CD4-positive, alpha-beta T cell treated with Interleukin-12 subunit alpha and Interleukin-12 subunit beta, for 1 hour (primary cell): ENCODE measurements at places on chromosomes 1 and 21.

DNA sequence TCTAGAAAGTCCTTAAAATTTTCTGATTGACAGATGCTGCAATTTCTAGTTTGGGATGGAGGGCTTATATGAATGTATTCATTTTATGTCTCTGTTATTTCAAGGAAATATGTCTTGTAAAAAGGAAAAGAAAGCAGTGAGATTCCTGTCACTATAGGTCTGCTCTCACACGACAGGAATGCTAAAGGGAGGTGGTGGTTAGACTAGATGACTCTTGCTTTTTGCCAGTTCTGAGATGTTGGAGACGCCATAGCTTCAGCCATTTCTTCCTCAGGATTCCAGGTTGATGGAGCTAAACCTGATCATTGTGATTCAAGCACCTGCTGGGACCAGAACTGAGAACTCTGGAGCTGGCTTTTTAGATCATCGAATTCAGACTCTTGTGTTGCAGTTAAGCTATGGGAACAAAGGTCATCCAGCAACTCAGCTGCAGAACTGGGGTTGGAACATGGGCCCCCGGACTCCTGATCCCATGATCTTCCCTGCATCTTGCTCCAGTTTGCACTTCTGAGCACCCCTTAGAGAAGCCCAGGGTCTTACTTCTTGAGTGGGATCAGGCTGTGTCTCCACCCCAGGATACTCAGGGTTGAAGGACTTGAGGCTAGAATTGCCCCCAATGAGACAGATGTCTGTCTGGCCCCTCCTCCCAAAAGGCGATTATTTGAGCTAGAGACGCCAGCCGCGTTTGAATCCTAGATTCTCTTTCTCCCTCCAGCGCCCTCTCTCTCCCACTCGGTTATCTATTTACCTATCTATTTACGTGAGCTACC is 46.7 kb upstream of the FOXO6 start:
- no peak for DNase-seq

GRCh38 chr1:92184632-92185031 is 33.1 kb upstream of the C1orf146 start:
- DNase-seq: no peak

- DNase-seq: no peak
These were observed 10.5 kb downstream of the VANGL1 start for GRCh38 chr1:115652236-115652788.

GRCh38 chr1:14507262-14507661 is 91.2 kb upstream of the KAZN start:
- DNase-seq: no peak

DNA sequence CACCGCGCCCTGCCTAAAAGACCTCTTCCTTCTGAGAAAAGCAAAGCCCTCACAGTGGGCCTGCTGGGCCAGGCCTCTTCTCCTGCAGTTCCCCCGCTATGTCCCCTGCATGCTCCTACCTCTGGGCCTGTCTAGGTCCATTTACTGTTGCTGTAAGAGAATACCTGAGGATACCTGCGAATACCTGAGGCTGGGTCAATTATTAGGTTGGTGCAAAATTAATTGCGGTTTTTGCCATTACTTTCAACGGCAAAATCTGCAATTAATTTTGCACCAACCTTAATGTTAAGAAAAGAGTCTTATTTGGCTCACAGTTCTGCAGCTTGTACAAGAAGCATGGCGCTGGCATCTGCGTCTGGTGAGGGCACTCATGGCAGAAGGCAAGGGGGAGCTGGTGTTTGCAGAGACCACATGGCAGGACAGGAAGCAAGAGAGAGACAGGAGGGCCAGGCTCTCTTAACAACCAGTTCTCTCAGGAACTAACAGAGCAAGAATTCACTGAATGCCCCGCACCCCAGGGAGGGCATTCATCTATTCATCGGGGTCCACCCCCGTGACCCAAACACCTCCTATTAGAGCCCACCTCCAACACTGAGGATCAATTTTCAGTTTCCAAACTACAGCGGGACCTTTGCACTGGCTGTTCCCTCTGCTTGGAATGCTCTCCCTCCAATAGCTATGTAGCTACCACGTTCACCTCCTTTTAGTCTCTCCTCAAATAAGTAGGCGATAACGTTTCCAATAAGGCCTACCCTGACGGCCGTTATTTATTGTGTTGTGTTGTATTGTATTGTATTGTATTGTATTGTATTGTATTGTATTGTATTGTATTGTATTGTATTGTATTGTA is 9.6 kb upstream of the UTS2 start:
- no peak for DNase-seq

GRCh38 chr1:56477164-56478111 is 101.9 kb downstream of the PLPP3 start:
- DNase-seq: no peak
